ENCODE measurements at places on chromosomes 12 and 14.

GRCh38 chr14:56217380-56218045 lies 99.3 kb downstream of the PELI2 start:
- DNase-seq, result no peak

- no peak for DNase-seq
These were observed 3.2 kb upstream of the TESPA1 start for GRCh38 chr12:54987611-54988231.

GRCh38 chr12:131118371-131118770 lies 164.7 kb downstream of the ADGRD1 start:
- no peak for DNase-seq

GRCh38 chr12:51887476-51888315 lies at the start of gene ANKRD33:
ANKRD33 (plus strand) TSS chr12:51888103; CDS start chr12:51888187, 84 bp downstream.
- no peak for DNase-seq

DNA sequence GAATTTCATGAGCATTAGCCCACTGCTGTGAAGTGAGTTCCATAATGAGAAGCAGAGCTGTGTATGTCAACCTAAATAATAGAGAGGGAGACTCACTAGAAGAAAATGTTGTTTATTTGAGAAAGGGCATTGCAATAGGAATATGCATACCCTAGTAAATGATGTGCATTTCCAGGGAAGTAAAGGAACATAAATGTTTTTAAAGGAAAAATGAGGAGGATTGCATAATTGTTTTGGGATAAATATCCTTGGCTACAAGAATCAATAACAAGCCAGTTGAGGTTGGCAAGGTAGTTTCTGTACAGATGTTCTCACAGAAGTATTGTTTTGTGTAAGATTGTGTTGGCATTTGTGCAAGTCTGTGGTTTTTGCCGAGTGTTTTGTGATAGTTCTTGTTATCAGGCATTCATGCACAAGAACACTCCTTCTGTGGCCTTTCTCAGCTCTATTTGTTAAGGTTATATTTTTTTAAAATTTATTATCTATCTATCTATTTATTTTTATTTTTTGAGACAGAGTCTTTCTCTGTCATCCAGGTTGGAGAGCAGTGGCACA lies 47.1 kb downstream of the EMP1 start:
- DNase-seq, result no peak

DNA sequence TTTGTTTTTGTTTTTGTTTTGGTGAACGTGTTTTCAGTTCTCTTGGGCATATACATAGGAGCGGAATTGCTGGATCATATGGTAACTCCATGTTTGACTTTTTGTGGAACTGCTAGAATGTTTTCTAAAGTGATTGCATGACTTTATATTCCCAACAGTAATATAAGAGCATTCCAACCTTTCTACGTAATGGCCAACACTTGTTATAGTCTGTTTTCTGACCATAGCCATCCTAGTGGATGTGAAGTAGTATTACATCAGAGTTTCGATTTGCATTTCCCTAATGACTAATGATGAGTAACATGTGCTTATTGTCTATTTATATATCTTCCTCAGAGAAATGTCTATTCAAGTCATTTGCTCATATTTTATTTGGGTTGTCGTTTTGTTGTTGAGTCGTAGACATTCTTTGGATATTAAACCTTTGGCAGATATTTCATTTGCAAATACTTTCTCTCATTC lies 268.7 kb downstream of the AEBP2 start:
- DNase-seq, result no peak

- DNase-seq, result no peak
These were observed 85.9 kb upstream of the PDE3A start for GRCh38 chr12:20282401-20282800.

DNA sequence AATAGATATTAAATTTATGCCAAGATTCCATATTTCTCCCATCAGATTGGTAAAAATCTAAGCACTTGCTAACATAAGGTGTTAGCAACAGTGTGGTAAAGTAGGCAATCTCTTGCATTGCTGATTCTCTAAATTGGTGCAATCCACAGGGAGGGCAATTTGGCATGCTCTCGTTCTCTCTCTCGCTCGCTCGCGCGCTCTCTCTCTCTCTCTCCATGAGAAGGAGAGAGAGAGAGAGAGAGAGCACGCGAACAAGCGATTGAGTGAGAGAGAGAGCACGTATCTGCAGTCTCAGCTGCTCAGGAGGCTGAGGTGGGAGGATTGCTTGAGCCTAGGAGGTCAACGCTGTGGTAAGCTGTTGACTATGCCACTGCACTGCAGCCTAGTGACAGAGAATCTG lies 25.9 kb downstream of the PSEN1 start:
- no peak for DNase-seq

- DNase-seq, result no peak
These were observed 73.8 kb downstream of the TTC6 start for GRCh38 chr14:37669242-37669641.

GRCh38 chr14:81388336-81388735 lies 11.8 kb downstream of the STON2 start:
- DNase-seq, result no peak

- no peak for DNase-seq
These were observed 763.9 kb upstream of the MGAT4C start for GRCh38 chr12:87020071-87020470.

DNA sequence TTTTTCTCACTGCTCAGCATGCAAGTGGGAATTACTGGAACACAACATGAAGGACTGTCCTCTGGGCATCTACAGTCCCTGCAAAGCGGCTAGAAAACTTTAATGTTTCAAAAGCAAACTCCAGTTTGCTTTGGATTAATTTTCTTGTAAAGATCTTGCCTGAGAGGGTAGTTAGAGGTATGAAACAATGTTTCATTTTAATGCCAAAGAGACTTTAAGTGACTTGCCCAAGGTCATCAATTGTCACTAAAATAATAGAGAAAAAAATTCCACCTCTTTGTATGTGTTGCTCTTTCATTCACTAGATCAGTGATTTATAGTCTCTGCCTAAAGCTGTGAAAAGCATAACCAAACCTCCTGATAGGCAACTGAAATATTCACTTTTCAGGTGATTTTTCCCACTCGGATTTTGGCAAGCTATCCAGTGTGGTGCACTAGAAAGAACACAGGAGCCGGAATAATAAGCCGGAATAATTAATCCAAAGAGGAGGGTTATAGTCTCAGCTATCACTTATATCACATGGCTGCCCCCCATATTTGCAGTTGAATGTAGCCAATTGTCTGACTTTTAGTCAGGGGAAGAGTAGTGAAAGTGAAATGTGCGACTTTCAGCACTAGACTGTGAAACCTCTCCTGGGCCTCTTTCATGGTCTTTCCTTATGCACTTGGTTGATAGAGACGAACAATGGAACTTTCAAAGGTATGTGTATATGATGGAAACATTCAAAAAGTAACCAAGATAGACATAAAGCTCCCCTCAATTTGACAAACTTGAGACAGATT lies 107.7 kb downstream of the SLC6A15 start:
- no peak for DNase-seq

GRCh38 chr12:28374556-28374955 lies 184.3 kb downstream of the CCDC91 start:
- no peak for DNase-seq

- no peak for DNase-seq
These were observed 43.2 kb downstream of the MYBPC1 start for GRCh38 chr12:101637936-101638335.

DNA sequence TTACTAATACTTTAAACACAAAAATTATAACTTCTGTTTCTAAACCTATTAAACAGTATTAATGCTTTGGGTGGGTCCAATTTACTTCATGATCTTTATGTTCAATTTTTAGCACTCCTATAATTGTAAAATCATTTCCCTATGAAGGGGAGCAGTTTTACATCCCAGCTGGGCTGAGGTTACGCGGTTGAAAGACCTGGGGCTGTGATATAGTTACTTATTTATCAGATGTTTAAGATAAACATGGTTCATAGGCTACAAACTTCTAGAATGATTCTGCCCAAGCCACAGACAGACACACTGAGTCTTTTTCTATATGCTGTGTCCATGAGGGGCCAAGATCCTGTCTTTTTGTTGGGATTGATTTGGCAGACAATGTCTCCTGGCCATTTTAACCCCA lies 44.4 kb downstream of the DYRK2 start:
- DNase-seq, result no peak

DNA sequence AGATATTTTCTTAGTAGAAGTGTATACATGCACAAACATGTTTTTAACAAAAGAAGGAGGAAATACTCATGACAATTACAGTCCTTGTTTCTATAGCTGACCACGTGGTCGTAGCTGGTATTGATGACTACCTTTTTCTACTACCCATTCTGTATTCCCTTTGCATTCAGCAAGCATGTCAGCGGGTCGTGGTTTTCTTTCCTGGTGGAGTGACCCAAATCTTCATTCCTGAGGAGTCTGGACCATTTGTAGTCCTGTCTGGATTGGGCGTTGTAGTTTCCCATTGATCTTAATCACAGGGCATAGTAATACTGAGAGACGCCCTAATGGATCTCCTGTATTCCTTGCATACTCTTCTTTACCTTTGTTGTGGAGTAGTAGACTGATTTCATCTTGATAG lies 472.1 kb upstream of the RGS6 start:
- DNase-seq, result no peak
